HT1080 (cell line): ENCODE measurements at places on chromosomes 7 and 10. TPM values are rescaled to one million over a fixed set of nuclear protein-coding genes. Genes with fewer than 3 reads are reported as not detected.

DNA sequence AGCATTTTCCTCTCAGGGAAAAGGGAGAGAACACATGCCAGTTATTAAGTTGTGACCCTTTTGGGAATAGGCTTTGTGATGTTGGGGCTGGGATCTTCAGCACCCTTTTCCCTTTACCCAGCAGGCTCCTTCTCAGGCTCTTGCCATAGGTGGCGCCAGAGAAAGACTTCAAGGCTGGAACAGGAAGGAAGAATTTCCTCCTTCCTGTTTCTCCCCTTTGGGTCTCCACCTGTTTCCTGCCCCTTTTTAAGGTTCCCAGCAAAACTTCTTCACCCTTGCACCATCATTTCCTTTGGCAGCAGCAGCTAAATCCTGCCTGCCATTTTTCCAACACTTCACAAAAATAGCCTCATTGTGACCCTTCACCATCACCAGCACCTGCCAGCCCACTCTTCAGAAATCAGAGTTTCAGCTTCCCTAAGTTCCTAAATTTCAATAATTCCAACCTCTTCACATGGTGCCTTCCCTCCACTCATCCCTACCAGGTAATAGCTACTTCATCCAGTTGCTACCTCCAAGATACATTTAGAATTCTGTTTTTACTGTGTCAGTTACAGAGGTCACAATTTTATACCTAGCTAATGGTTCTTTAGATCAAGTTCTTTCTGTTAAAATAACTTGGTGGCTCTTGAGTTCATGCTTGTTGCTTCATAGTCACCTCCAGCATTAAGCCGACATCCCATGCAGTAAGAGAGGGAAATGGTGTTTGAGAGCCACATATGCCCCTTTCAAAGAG, 22.4 kb upstream of the FOXK1 start:
- no peak for DNase-seq

DNA sequence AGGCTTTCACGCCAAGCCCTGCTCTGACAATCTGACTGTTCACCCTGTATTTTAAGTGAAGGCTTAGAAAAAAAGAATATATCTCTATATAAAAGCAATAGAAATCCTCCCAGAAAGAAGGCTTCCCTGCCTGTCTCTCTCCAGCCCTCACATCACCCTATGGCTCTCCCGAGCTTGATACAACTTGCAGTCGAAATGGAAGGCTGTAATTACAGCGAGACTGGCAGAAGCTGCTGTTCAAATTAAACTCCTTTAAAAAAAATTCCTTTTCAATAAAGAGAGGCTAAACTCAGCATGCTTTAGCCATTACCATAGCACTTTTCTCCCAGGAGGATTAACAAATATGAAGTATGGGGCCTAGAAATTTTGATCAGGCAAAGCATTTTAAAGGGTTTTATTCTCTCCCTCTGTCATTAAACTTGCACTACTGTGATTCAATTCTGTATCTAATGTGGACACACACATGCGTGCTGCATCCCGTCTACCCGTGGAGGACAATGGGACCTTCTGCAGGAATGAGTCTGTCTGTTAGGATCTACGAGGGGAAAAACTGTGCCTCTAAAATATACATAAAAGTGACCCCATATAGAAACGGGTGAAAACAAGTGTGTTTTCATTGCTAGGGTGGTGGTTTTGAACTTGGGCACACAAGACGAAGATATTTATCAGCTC, 223.8 kb downstream of the USP6NL start:
- DNase-seq: no peak

DNA sequence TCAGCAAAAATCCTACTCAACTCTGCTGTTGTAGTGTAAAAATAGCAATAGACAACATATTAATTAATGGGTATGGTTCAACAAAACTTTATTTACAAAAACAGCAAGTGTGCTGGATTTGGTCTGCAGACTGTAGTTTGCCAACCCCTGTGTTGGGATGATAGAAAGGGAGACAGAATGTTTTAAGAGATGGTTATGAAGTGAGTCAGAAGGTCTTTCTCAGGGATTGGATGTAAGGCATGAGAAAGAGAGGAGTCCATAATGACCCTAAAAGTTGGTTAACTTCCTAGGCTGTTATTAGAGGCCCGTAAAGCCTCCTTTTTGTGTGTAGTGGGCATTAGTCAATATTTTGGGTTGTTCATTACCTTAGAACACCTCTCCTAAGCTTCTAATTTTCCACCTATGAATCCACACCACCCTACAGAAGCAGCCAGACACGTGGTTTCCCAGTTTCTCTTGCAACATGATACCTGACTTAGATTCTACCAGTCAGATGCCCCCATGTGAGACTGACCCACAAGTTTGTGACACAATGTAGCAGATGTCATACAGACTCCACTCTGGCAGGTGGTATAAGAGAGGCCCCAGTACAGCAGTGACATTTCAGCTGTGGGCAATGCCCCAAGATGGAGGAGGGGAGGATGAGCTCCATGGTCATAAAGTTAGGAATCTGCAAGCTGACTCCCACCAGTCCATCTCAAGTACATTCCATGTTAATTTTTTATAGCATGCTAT, 1015.6 kb downstream of the KCNMA1 start:
- DNase-seq: no peak

SMO gene
- 15.8 and 16.1 TPM in 2 replicates for total RNA-seq

LRRC4 gene
- not detected in 2 replicates for total RNA-seq

RAPGEF5 gene
- 0.84 and 3.1 TPM in 2 replicates for total RNA-seq

DNA sequence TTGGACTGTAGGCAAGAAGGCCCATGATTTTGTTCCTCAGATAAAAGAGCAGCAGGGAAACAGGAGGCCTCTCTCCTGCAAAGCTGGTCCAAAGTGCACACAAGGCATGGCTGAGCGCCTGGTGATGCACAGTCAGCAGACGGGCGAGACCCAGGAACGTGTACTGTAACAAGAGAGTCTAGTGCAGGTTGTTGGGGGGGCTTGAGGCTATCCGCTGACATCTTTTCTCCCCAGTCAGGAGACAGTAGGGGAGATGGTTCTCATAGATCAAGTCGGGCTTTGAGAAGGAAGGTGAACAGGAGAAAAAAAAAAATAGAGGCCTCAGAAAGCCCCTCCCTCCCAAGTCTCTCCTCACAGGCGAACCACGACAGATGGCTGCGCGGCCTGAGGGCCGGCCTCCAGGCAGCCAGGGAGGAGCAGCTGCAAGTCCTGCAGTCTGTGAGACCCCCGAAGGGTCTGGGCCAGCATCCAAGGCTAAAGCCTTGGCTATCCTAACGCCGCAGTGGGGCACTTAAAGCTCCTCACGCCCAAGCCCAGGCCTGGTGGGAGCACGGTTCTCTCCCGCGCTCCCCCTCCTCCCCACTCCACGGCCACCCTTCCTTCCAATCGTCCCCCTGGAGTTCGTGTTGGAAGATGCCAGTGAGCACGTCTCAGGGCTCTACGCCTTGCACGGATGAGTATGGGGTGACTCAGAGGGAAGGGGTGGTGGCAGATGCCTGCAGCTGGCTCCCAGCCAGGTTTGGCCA, 68.3 kb downstream of the PRKAG2 start:
- DNase-seq: peak; percentile 85

DNA sequence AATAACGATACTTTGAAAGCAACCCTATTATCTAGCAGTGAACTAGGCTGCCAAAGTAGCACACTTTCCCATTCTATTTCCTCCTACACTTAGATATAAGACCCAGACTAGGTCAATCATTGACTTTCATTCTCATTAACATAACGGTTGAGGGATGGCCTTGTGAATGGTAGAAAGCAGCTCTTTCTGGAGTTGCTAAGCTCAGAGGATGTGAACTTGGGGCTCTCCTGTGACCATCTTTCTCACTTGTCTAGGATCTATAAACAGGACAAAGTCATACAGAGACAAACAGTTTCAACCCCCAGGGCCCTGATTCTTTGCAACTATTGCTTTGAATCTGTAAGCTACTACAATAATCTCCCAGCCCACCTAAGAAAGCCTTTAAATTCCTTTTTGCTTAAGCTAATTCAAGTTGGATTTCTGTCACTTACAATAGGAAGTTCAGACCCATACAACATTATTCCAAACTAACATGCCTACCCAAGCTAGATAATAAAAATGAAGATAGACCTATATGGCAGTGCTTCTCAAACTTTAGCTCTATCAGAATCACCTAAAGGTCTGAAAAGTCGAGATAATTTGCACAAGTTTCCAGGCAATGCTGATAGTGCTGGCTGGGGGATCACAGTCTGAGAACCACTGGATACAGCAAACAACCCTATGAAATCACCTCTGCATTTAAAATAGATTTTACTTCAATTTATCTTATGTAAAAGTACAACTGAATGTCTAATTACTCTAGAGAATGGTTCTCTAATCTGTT, 16.7 kb downstream of the P4HA1 start:
- no peak for DNase-seq

- DNase-seq: no peak
Measured at GRCh38 chr10:28049286-28049685, 50.4 kb upstream of the ODAD2 start.

DNA sequence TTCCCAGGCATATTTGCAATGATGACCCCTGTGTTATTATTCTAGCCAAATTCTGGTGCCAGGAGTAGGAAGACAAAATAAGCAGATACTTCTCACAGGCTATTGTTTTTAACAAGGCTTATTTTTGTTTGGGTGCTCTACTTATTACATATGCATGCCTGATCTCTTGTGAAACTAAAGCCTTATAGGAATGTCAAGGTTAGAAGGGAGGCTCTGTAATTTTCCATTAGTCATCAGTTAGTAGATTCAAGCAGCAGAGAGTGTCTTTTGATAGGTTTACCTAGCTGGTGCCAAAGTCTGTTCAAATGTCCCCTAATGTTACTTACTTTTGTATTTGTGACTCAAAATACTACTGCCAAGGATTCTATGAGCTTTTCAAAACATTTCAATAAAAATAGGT, 11.7 kb upstream of the TMEM106B start:
- DNase-seq: peak; percentile 5

NPC1L1 gene
- total RNA-seq: not detected in 2 replicates

C10orf62 gene
- not detected in 2 replicates for total RNA-seq

DNA sequence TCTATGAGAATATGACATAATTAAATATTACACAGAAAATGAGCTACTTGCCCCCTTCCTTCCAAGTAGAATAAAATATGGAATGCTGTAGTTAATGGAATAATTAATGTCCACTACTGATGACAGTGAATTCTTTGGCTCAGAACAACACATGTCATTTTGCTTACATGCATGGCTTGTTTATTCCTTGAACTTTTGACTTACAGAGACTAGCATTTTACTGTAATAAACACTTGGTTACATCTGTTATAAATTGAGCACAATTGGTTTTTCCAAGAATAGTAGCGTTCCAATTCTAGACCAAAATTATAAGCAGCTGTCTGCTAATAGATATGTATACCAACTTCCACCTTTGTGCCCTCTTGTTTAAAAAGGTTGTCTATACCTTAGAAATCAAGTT, 286.7 kb downstream of the OTUD1 start:
- DNase-seq: no peak

- DNase-seq: no peak
Measured at GRCh38 chr7:70667406-70667805, 464.5 kb upstream of the GALNT17 start.

DNA sequence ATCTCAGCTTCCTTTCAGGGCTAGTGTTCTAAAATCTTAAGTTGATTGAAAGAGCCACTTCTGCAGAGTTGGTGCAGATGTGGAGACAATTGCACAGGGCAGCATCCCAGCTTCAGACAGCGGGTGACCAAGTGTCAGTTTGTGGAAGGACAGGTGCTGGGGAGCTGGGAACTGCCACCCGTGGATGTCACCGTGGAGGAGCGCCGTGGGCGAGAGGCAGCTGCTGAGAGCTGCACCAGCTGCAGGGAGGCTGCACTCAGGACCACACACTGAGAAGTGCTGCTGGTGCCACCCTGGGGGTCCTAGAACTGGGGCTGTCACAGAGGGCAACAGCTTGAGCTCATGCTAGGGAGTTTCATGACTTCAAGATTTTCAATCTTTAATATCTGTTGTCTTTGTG, 543.0 kb upstream of the FZD8 start:
- DNase-seq: no peak

NOS3 gene
- total RNA-seq: 71.5 and 94.6 TPM in 2 replicates

GRCh38 chr10:105837951-105838350, 1196.9 kb downstream of the SORCS3 start:
- DNase-seq: peak; percentile 56

DNA sequence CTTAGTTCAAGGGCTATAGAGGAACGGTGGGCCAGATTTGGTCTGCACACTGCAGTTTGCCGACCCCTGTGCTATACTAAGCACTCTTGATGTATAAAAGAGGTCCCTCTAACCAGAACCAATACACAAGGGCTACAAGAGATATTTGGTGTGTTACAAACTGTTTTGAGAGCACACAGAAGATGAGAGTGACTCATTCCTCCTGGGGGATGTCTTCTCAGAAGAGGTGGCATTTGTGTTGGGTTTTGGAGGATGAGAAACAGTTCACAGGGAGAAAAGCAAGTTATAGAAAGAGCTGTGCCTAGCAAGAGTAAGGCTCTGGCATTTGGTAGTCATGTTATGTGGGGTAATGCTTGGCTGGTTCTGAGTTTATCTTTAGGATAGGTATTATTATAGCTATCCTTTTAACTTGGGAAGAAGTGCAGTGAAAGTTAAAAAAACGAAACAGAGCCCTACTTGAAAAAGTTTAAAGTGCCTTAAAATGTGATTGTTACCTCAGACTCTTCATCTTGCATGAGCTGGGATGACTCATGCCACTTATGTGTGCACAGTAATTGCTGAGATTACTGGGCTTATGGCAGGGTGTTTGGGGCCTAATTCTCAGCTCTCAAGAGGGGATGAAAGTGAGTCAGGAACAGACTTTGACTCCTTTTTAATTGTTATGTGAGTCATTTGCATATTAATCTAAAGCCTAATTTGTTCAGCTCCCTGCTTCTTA, 160.4 kb downstream of the KIF20B start:
- peak; percentile 83 for DNase-seq

- peak; percentile 56 for DNase-seq
Measured at GRCh38 chr7:46352004-46352954, 431.2 kb upstream of the IGFBP3 start.

DNA sequence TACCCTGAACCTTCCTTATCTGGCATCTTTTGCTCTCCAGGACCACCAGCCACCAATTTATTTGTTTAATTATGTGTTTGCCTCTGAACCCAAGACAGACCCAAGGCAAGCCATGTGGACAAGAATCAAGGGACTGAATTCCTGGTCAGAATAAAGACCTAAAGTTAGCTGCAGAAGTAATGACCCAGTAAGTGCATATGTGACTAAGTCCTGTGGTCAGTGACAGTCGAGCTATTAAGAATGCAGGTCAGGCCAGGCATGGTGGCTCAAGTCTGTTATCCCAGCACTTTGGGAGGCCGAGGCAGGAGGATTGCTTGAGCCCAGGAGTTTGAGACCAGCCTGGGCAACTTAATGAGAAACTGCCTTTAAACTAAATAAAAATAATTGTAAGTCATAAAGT, 139.4 kb downstream of the CCDC71L start:
- peak; percentile 2 for DNase-seq

- peak; percentile 47 for DNase-seq
Measured at GRCh38 chr10:91798649-91799611, 704 bp downstream of the TNKS2 start.

DNA sequence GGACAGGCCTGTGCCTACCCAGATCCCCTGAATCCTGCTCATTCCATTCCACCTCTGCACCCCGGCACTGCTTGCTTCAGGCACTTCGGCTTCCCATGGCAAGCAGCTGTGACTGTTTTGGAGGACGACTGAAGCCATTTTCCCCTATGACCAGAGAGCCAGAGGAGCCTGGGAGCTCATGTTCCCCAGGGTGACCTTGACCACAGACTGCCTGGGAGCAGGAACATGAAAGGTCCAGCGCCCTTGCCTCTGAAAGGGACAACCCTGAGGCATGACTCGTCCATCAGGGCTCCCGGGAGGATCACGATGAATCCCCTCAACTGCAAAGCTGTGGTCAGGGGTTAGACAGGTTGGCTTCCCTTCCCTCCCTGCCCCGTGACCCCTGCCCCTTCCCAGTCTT, 16.7 kb upstream of the HMX3 start:
- no peak for DNase-seq

- no peak for DNase-seq
Measured at GRCh38 chr10:49282879-49283341, 16.1 kb upstream of the C10orf71 start.
